Nucleus accumbens (tissue), 56 donors: ENCODE measurements at places on chromosomes 2 and 18.

DNA sequence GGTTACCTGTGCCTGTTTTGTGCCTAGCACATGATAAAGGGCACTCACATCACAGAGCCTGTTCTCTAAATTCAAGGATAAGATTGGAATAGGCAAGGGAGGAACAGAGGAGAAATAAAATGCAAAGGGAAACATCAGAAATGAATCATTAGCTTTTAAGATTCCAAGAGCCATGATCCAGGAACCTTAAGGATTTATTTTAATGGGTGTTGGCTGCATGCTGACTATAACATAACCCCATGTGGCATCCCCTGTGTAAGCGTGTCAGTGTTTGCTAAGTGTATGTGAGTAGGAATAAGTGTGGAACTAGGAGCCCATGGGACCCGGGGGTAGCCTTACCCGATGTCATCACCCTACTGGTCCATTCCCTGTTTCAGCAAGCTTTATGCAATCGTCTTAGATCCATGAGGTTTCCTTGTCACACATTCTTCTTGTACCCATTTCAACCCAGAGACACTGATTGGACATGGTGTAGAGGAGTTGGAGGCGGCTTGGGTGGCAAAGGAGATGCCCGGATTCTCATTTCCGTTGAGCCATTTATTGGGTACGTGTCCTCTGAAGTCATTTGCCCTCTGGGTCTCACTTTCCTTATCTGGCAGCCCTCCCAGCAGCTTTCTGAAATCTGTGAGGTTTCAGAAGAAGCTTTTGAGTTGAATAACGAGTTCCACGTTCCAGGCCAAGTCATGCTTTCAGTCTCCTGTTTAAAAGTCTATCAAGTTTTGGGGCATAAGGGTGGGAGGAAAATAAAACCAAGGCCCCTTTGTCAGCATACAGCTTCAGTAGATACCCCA is 117.0 kb downstream of the MGAT5 start:
- DNase-seq, result no peak

DNA sequence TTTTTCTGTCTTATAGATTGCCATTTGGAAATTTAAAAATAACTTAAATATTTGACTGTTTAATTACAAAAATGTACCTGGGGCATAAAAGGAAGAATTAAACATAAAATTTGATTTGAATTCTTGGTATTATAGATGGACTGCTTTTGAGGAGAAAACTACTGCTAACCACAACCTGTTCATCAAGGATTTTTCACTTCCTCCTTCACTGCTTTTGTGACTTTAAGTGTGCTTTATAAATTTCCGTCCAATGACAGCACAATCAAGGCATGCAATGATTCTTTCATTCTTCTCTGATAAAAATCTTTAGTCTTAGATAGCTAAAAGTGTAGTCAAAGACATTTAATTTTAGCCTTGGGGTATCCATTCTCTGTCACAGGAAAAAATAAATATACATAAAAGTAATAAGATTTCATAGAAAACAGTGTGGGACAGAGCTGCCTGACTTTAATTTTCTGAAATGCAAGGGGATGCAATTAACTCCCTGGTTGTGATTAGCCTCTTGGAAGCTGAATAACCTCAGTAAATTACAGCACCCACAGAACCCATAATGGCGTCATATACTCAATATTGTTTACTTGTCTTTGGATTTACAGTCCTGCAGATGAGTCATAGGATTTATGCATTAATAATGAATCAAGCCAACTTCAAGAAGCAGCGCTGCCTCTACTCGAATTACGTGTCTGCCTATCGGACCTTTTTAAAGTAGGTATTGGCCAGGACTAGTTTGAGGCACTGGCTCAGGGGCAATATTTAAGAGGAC is 587.9 kb downstream of the NRXN1 start:
- no peak for DNase-seq

- DNase-seq, result no peak
Measured at GRCh38 chr2:185456517-185456916, 282.1 kb upstream of the FSIP2 start.

GRCh38 chr18:7696780-7697179 is 129.7 kb downstream of the PTPRM start:
- DNase-seq, result no peak

DNA sequence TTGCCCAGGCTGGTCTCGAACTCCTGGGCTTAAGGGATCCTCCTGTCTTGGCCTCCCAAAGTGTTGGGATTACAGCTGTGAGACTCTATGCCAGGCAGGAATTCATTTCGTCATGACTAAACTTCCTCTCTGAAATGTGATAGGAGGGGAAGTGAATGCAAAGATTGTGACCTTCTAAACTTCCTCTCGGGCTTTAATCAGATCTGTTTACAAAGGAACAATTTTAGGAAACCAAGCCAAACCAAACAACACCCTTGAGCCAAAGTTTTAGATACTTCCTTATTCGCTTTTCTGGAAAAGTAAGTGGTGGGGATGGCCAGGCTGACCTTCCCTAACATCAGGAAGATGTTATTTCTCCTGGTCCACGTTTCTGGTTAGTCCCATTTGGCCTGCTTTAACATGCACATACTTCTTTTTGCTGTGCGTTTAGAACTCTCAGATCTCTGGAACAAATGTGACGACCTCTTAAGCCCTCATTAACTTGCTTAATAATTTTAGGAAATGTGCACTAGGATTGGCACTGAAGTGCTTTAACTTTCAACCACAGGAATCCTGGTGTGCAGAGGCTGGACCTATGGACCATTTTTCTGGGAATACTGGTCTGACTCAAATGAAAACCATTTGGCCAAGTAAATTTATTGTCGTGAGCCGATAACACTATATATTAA is 33.2 kb upstream of the YES1 start:
- no peak for DNase-seq

- no peak for DNase-seq
Measured at GRCh38 chr2:145431181-145431951, 911.4 kb upstream of the ZEB2 start.

GRCh38 chr2:131572175-131572574 is 44.5 kb downstream of the CCDC74A start:
- DNase-seq, result no peak

DNA sequence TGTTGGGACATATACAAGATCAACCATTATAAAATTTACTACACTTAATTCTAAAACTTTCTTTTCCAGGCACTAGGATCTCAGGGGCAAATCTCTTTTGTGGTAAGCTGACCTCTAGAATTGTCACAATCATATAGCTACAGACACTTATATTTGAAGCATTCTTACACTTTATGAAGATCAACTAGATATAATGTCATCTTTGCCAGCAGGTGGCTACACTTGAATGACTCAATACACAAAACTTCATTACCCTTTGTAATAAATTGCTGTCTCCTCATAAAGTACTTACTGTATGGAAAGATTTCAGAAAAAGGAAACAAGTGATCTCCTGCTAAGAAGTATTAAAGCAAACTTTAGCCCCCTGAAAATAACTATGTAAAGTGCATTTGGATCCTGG is 77.8 kb downstream of the RDH14 start:
- DNase-seq, result no peak

- DNase-seq, result no peak
Measured at GRCh38 chr2:100673115-100673514, 110.3 kb downstream of the PDCL3 start.

DNA sequence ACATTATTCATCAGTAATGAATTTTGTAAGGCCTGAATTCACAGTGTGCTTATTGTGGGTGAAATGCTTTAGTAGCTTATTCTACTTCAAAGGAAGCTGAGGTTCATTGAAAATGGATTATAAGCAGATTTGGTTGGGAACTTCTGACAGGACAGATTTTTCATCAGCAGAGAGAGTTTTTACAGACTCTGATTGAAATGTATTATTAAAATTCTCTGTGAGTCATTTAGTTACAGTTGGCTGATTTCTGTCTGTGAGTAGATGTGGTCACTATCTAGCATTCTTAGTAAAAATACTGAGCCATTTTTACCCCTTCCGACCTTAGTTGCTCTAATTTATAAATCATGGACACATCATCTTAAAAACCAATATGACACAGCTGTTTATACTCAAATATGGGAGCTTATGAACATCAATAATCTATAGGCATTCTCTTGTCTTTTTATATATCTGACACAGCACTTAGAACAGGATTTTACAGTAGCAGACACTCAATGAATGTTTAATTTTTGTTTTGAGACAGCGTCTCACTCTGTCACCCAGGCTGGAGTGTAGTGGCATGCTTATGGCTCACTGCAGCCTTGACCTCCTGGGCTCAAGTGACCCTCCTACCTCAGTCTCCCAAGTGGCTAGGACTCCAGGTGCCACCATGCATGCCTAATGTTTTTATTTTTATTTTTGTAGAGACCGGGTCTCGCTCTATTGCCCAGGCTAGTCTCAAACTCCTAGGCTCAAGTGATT is 239.6 kb downstream of the BABAM2 start:
- DNase-seq, result no peak

- DNase-seq, result no peak
Measured at GRCh38 chr2:135052997-135053474, 944 bp downstream of the RAB3GAP1 start.

DNA sequence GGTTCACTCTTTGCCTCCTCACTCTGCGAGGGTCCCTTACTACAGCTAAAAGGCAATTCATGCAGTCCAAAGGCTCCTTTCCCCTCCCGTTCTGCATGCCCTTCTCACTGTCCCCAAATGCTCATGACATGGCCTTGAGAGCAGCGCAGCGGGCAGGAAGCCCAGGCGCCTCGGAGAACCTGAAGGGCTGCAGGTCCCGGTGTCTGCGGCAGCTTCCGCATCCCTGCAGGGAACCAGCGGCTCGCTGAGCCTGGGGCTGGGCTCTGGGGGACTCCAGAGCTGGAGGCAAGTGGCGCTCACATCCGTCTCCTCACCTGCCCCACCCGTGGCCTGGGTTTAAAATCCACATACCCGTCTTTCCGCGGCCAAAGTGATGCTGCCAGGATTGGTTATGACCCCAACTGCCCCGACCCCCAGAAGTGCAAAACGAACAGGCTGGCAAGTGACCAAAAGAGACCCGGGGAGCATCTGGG is 462 bp upstream of the CIDEA start:
- DNase-seq, result no peak

GRCh38 chr2:165575044-165575615 is 105.6 kb downstream of the CSRNP3 start:
- no peak for DNase-seq
